ENCODE measurements at places on chromosomes 6 and 20.
A peak's percentile ranks its signal among the peaks of the same experiment; 100 is the strongest.

DNA sequence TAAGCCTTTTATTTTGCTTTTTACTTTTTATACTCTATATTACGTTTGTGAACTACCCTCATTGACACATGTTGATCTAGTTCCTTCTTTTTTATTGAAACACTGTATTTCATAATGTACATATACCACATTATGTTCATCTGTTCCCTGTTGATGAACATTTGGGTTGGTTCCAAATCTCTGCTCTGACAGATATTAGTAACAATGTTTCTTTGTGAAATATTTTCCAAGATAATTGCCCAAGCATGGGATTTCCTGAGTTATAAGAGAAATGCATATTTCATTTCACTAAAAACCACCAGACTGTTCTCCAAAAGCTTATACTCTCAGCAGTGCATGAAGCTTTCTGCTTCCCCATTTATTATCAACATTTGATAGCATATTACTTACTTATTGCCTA is 44.2 kb upstream of the TNFRSF21 start:
- DNase-seq = no peak

- DNase-seq = no peak
These were observed 748.9 kb upstream of the ADGRB3 start for GRCh38 chr6:67886036-67886707.

- peak; percentile 14 for DNase-seq
These were observed 51.3 kb upstream of the GLP1R start for GRCh38 chr6:38997128-38997761.

GRCh38 chr20:38049800-38050199 is 16.3 kb downstream of the RPRD1B start:
- DNase-seq = no peak
